ENCODE measurements at places on chromosomes 12 and 14. TPM values are rescaled to one million over a fixed set of nuclear protein-coding genes. Genes with fewer than 3 reads are reported as not detected.

GRCh38 chr14:60651086-60651795 lies 2.0 kb upstream of the SIX1 start:
- H3K27ac ChIP-seq = no peak overlapping the region
- H3K36me3 ChIP-seq = peaks cover 7% of the 10 kb centered on the region
- peaks cover 8% of the 10 kb centered on the region for H3K4me1 ChIP-seq
- H3K27me3 ChIP-seq = no peaks in the 10 kb centered on the region
- H3K4me3 ChIP-seq = no peak overlapping the region

- no peaks in the 10 kb centered on the region for H3K4me1 ChIP-seq
- DNase-seq = no peak
- peaks cover 23% of the 10 kb centered on the region for H3K27me3 ChIP-seq
- no peak overlapping the region for H3K4me3 ChIP-seq
Measured at GRCh38 chr14:77257700-77258099, 13.3 kb downstream of the NGB start.

GRCh38 chr12:70604662-70605061 lies 32.6 kb downstream of the PTPRB start:
- no peak for DNase-seq
- H3K36me3 ChIP-seq = no peaks in the 10 kb centered on the region
- no peak overlapping the region for H3K27ac ChIP-seq
- H3K4me1 ChIP-seq = no peaks in the 10 kb centered on the region

- no peak overlapping the region for H3K27ac ChIP-seq
- H3K4me3 ChIP-seq = no peak overlapping the region
- H3K36me3 ChIP-seq = peaks cover 6% of the 10 kb centered on the region
- no peaks in the 10 kb centered on the region for H3K4me1 ChIP-seq
- no peaks in the 10 kb centered on the region for H3K27me3 ChIP-seq
- no peak for DNase-seq
Measured at GRCh38 chr12:32240162-32240561, 133.5 kb downstream of the BICD1 start.

DNA sequence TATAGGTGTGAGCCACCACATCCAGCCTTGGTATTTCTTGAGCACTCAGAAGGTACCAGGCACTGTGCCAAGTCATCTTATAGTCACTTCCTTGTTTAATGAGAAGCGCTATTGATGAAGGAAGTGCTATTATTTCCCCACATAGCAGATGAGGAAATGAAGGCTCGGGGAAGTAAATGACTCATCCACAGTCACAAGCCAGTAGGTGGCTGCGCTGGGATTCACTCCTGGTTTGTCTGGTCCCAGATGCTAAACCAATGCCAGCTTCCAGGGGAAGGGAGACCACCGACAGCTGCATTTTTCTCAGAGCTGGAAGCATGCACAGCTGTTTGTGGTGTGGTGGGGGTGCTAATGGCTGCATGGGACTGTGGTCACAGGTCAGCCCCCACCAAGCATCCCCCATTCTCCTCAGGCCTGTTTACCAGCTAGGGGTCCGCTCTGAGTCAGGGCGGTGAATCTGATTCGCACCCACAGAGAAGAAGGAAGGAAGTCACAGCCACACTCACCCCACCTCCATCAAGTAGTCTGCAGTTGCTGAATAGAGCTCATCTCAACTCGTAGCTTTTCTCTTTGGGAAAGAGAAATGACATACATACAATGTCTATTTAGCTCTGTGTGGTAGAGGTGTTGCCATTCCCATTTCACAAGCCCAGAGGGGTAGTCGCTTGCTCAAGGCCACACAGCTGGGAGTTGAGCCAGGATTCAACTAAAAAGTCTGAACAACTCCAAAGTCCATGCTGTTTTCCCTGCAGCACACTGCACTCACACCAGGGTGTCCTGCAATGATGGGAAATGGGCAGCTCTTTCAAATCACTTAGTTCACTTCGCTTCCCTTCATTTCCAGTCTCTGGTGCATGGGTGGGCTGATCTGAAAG lies 6.3 kb upstream of the LTBP2 start:
- H3K4me1 ChIP-seq = peaks cover 44% of the 10 kb centered on the region
- H3K4me3 ChIP-seq = no peak overlapping the region
- DNase-seq = peak; percentile 74

DNA sequence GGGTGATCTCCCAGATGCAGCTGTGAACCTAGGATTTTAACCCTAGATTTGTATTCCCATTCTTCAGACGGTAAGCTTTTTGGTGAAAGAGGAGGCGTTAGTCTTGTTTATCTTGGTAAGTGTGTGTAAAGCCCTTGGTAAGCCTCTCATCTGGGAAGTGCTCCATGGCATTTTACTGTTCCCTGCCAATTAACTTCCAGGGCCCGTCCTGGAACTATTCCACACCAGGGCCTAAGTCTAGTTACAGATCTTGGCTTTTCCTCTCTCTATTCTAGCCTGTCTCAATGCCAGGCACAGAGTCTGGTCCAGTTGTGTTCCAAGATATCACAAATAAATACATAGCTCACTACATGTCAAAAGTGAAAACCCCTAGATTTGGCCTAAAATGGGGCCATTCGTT lies 42.4 kb downstream of the YEATS4 start:
- H3K27me3 ChIP-seq = no peaks in the 10 kb centered on the region
- no peak for DNase-seq
- no peak overlapping the region for H3K27ac ChIP-seq
- no peak overlapping the region for H3K4me3 ChIP-seq

Gene TTC6
- total RNA-seq = under 0.01 TPM

Gene SLCO1B3
- total RNA-seq = not detected
